ENCODE measurements at places on chromosomes 1 and 21. TPM values are rescaled to one million over a fixed set of nuclear protein-coding genes. Genes with fewer than 3 reads are reported as not detected.
A peak's percentile ranks its signal among the peaks of the same experiment; 100 is the strongest.

DNA sequence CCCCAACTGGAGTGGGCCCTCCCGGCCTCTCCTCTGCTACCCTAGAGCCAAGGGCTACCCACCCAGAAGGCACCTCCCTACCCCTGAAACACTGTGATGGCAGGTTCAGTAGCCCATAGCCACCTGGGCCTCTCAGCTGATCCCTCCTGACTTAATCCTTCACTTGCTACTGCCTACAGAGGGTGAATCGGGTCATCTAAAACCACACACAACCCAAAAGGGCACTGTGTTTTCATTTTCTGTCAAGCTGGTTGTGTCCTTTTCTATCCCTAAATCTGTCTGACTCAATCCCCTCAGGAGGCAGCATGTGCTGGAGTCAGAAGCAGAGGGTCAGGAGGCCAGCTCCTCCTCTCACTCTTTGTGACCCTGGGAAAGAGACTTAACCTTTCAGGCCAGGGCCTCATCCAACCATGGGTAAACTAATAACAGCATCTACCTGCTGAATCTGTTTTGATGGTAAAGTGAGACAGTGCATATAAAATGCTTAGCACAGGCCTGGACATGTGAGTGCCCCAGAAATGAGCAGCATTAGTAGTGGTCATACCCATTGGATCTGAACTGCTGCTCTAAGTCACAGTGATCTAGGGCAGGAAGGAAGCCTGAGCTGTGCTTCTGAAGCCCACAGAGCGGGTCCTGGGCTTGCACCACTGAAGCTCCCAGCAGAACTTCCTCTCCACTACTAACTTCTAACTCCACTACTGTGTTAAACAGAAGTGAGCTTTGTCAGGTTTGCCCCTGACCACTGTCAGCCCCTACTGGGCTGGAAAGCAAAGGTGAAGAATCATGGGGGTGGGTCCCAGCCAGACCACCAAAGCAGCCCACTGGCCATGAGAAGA is 11.0 kb downstream of the PMVK start:
- H3K4me3 ChIP-seq, result no peak overlapping the region
- no peak overlapping the region for H3K27ac ChIP-seq
- no peaks in the 10 kb centered on the region for H3K4me1 ChIP-seq

DNA sequence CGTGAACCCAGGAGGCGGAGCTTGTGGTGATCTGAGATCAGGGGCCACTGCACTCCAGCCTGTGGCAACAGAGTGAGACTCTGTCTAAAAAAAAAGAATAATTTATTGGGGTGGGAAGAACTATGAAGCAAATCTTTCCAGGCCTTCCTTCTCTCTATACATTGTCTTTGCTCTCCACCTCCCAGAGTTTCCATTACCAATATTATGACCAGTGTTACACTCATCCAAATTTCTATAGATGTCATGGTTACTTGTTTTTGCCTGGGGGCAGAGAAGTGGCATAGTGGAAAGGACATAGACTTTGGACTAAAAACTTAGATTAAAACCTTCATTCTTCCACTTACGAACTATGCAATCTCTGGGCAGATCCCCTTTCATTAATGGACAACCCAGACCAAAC is 10.1 kb downstream of the FASLG start:
- H3K4me1 ChIP-seq, result no peaks in the 10 kb centered on the region
- H3K27ac ChIP-seq, result no peak overlapping the region
- H3K36me3 ChIP-seq, result no peaks in the 10 kb centered on the region
- no peak overlapping the region for H3K4me3 ChIP-seq

GRCh38 chr1:112677501-112677900 is 3.0 kb downstream of the MOV10 start:
- no peak for DNase-seq
- no peaks in the 10 kb centered on the region for H3K27me3 ChIP-seq
- no peak overlapping the region for H3K4me3 ChIP-seq
- H3K36me3 ChIP-seq, result no peaks in the 10 kb centered on the region

GRCh38 chr21:37445228-37445627 is 78.7 kb downstream of the DYRK1A start:
- no peak overlapping the region for H3K4me3 ChIP-seq
- peaks cover 2% of the 10 kb centered on the region for H3K36me3 ChIP-seq
- H3K27ac ChIP-seq, result no peak overlapping the region
- H3K27me3 ChIP-seq, result no peaks in the 10 kb centered on the region

- DNase-seq, result peak; percentile 90
- peak overlapping the region; percentile 91 for H3K27ac ChIP-seq
- H3K4me3 ChIP-seq, result no peak overlapping the region
- H3K4me1 ChIP-seq, result peaks cover 12% of the 10 kb centered on the region
These were observed 48.3 kb downstream of the CLIC4 start for GRCh38 chr1:24793447-24794129.

DNA sequence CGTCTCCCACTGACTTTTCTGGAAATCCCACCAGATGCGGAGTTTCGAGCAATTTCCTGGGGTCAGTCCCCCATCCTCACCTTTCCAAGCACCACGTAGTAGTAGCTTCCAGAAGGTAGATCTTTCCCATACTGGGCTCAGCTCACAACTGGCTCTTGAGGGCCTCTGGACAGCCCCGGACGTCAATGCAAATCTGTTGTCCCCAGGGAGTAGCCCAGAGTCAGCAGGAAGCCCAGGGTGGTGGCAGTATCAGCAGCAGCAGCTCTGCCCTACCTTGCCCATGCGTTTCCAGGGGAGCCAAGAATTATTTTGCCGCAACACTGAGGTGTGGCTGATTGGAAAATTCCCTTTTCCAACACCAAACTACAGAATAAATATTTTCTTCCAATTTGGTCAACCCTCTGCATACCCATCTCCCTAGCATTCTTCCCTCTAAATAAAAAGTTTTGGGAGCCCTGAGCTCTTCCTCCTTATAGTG is 70.3 kb downstream of the CD46 start:
- H3K27me3 ChIP-seq, result no peaks in the 10 kb centered on the region
- no peak for DNase-seq
- no peak overlapping the region for H3K4me3 ChIP-seq

- no peak overlapping the region for H3K4me3 ChIP-seq
- no peak overlapping the region for H3K27ac ChIP-seq
- H3K27me3 ChIP-seq, result no peaks in the 10 kb centered on the region
- no peaks in the 10 kb centered on the region for H3K36me3 ChIP-seq
- DNase-seq, result no peak
These were observed 215.0 kb downstream of the SLC35F3 start for GRCh38 chr1:234119431-234119830.

DNA sequence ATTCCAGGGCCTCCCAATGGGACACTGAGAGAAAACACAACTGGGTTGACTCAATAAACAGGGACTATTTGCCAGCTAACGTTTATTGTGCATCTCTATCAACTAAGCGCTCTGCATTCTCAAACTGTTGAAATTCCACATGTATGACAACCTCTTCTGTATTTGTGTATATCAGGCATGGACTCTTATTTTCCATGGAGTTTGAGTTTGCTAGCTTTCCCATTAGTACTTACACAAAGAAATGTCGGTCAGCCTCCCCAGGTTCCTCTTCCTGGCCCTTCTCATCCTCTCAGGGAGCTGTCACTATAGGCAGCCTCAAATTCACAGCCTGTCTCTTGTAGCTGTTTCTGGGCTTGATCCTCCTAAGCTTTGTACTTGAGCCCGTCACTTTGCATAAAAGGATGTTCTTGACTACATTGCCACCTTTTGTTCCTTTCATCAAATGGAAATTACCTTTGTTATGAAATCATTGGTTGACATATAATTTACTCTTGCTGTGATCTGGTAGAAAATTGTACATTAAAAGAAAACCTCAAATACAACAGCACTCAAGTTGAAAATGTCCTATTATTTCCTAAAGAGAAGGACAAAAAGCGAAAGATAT is 60.0 kb upstream of the NTPCR start:
- peaks cover 8% of the 10 kb centered on the region for H3K27me3 ChIP-seq
- no peak for DNase-seq
- no peak overlapping the region for H3K4me3 ChIP-seq
- H3K36me3 ChIP-seq, result no peaks in the 10 kb centered on the region
- H3K27ac ChIP-seq, result no peak overlapping the region
- H3K4me1 ChIP-seq, result peaks cover 7% of the 10 kb centered on the region

- H3K4me3 ChIP-seq, result no peak overlapping the region
- DNase-seq, result no peak
- no peak overlapping the region for H3K27ac ChIP-seq
- H3K27me3 ChIP-seq, result peaks cover 29% of the 10 kb centered on the region
- H3K36me3 ChIP-seq, result no peaks in the 10 kb centered on the region
These were observed 73.6 kb upstream of the TARDBP start for GRCh38 chr1:10938741-10939417.

- no peak overlapping the region for H3K4me3 ChIP-seq
- no peaks in the 10 kb centered on the region for H3K27me3 ChIP-seq
- peak overlapping the region; percentile 17 for H3K27ac ChIP-seq
- DNase-seq, result peak; percentile 69
- H3K4me1 ChIP-seq, result peaks cover 16% of the 10 kb centered on the region
- peaks cover 3% of the 10 kb centered on the region for H3K36me3 ChIP-seq
These were observed 30.9 kb upstream of the UBE2U start for GRCh38 chr1:64172458-64172983.

- peaks cover 2% of the 10 kb centered on the region for H3K27me3 ChIP-seq
- H3K36me3 ChIP-seq, result no peaks in the 10 kb centered on the region
These were observed 109.9 kb upstream of the CXADR start for GRCh38 chr21:17402937-17403336.

- H3K27ac ChIP-seq, result no peak overlapping the region
- no peaks in the 10 kb centered on the region for H3K4me1 ChIP-seq
- H3K36me3 ChIP-seq, result no peaks in the 10 kb centered on the region
- H3K27me3 ChIP-seq, result peaks cover 9% of the 10 kb centered on the region
- H3K4me3 ChIP-seq, result no peak overlapping the region
These were observed 60.5 kb upstream of the OLIG2 start for GRCh38 chr21:32965129-32965680.

DNA sequence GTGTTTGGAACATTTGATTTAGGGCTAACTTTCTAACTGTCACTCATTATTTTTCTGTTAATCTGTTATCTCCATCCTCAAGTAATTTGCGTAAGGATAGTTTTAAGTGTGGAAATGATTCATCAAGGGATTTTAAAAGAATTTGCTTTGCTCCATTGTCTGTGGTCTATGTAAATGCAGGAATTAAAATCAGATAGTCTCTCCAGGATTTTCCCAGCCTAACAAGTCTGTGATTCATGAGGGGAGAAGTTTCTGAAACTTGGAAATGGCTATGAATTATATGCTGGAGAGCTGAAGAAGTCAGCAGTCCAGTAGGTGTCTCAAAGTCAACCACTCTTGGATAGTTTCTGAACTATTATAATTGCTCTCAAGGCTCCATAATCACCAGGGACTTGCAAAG is 264.5 kb downstream of the MRPL39 start:
- no peaks in the 10 kb centered on the region for H3K27me3 ChIP-seq
- H3K36me3 ChIP-seq, result no peaks in the 10 kb centered on the region
- H3K4me3 ChIP-seq, result no peak overlapping the region
- no peak overlapping the region for H3K27ac ChIP-seq
- no peaks in the 10 kb centered on the region for H3K4me1 ChIP-seq
- DNase-seq, result peak; percentile 36

- H3K27ac ChIP-seq, result no peak overlapping the region
- no peak for DNase-seq
- no peak overlapping the region for H3K4me3 ChIP-seq
- H3K27me3 ChIP-seq, result no peaks in the 10 kb centered on the region
- no peaks in the 10 kb centered on the region for H3K4me1 ChIP-seq
These were observed 33.4 kb downstream of the OBSCN start for GRCh38 chr1:228241259-228241658.

DNA sequence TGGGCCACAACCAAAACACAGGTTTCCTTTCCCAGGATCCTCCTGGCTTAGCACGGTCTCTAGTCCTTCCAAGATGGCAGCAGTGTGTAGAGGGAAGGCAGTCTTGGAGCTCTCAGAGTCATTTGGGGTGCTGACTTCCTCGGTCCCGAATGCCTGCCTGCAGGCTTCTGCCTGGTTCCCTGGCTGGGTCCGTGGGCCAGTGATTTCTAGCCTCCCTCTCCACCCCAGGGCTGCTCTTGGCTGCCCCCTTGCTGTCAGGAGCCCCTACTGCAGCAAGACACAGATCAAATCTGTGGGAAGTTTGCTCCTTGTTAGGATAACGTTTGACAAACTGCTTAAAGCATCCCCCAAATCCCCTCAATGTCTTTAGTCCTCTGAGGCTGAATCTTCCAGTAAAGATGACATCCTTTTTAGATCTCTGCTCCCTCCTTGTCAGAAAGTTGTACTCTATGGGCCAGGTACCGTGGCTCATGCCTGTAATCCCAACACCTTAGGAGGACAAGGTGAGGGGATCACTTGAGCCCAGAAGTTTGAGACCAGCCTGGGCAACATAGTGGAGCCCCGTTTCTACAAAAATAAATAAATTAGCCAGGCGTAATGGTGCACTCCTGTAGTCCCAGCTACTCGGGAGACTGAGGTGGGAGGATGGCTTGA is 272.5 kb downstream of the RRAGC start:
- no peaks in the 10 kb centered on the region for H3K36me3 ChIP-seq
- H3K27me3 ChIP-seq, result no peaks in the 10 kb centered on the region
- no peaks in the 10 kb centered on the region for H3K4me1 ChIP-seq
- no peak overlapping the region for H3K4me3 ChIP-seq
- no peak for DNase-seq

GRCh38 chr1:23148084-23148483 is 20.6 kb downstream of the LUZP1 start:
- H3K4me1 ChIP-seq, result peaks cover 5% of the 10 kb centered on the region
- H3K4me3 ChIP-seq, result no peak overlapping the region
- no peaks in the 10 kb centered on the region for H3K27me3 ChIP-seq
- H3K27ac ChIP-seq, result no peak overlapping the region

GRCh38 chr1:90074137-90074536 is 79.2 kb downstream of the ZNF326 start:
- DNase-seq, result no peak
- no peak overlapping the region for H3K27ac ChIP-seq
- no peaks in the 10 kb centered on the region for H3K36me3 ChIP-seq
- H3K4me3 ChIP-seq, result no peak overlapping the region

DNA sequence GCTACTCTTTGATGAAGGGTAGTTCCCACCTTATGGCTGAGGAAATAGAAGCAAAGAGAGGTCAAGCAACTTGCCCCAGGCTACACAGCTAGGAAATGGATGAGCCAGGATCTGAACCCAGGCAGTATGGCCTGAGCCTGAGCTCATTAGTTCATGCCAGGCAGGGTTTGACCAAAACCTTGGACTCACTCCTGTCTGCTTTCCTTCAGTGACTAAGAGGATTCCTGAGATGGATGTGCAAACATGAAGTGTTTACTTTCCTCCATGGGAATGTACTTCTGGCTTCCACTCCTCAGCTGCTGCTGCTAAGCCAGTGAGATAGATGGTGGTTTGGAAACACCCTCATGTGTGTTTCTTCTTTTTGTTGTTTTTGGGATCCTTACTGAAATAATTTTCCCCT is 35.1 kb upstream of the ERRFI1 start:
- H3K27me3 ChIP-seq, result no peaks in the 10 kb centered on the region
- no peak overlapping the region for H3K4me3 ChIP-seq
- peaks cover 16% of the 10 kb centered on the region for H3K4me1 ChIP-seq
- no peaks in the 10 kb centered on the region for H3K36me3 ChIP-seq
- peak; percentile 97 for DNase-seq
- H3K27ac ChIP-seq, result peak overlapping the region; percentile 78

GRCh38 chr1:209728466-209728865 is 23.8 kb downstream of the HSD11B1 start:
- H3K27me3 ChIP-seq, result no peaks in the 10 kb centered on the region
- no peak overlapping the region for H3K27ac ChIP-seq
- H3K4me3 ChIP-seq, result no peak overlapping the region
- peaks cover 1% of the 10 kb centered on the region for H3K4me1 ChIP-seq
- no peaks in the 10 kb centered on the region for H3K36me3 ChIP-seq
- DNase-seq, result no peak

The BEST4 gene
- not detected for total RNA-seq

The ITLN1 gene
- not detected for total RNA-seq

The LCE1C gene
- not detected for total RNA-seq

The FHAD1 gene
- not detected for total RNA-seq

The ZNF691 gene
- total RNA-seq, result 15.3 TPM

Measured in IMR-90 (cell line).